Ovary (tissue), 10 donors: ENCODE measurements at places on chromosomes 2 and 18. TPM values are rescaled to one million over a fixed set of nuclear protein-coding genes. Genes with fewer than 3 reads are reported as not detected.
A peak's percentile ranks its signal among the peaks of the same experiment; 100 is the strongest.

The IL36A gene
- total RNA-seq: not detected

The FAM210A gene
- total RNA-seq: 12.6 TPM

The UPP2 gene
- 0.15 TPM for total RNA-seq

The KCNS3 gene
- 1.2 TPM for total RNA-seq

The AKAIN1 gene
- total RNA-seq: not detected

DNA sequence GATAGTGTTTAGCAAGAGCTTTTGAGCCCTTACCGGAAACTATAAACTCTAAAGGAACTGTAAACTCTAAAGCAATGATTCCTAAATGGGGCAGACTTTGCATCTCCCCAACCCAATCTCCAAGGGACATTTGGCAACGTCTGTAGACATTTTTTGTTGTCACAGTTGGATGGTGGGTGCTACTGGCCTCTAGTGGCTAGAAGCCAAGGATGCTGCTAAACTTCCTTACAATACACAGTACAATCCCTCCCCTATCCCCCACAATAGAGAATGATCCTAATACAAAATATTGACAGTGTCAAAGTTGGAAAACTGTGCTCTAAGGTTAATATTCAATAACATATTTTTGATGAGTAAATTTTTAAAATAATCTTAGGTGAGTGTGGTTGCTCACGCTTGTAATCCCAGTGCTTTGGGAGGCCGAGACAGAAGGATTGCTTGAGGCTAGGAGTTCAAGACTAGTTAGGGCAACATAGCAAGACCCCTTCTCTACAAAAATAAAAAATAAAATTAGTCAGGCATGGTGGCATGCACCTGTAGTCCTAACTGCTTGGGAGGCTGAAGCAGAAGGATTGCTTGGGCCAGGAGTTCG, 66.7 kb downstream of the PTPN4 start:
- no peak overlapping the region for H3K27ac ChIP-seq
- no peaks in the 10 kb centered on the region for H3K36me3 ChIP-seq
- H3K4me3 ChIP-seq: no peak overlapping the region
- no peak for DNase-seq
- H3K27me3 ChIP-seq: no peaks in the 10 kb centered on the region
- H3K4me1 ChIP-seq: no peaks in the 10 kb centered on the region

GRCh38 chr2:164979113-164979512, 23.8 kb upstream of the SLC38A11 start:
- no peaks in the 10 kb centered on the region for H3K27me3 ChIP-seq
- H3K36me3 ChIP-seq: no peaks in the 10 kb centered on the region
- H3K27ac ChIP-seq: no peak overlapping the region
- no peak for DNase-seq

DNA sequence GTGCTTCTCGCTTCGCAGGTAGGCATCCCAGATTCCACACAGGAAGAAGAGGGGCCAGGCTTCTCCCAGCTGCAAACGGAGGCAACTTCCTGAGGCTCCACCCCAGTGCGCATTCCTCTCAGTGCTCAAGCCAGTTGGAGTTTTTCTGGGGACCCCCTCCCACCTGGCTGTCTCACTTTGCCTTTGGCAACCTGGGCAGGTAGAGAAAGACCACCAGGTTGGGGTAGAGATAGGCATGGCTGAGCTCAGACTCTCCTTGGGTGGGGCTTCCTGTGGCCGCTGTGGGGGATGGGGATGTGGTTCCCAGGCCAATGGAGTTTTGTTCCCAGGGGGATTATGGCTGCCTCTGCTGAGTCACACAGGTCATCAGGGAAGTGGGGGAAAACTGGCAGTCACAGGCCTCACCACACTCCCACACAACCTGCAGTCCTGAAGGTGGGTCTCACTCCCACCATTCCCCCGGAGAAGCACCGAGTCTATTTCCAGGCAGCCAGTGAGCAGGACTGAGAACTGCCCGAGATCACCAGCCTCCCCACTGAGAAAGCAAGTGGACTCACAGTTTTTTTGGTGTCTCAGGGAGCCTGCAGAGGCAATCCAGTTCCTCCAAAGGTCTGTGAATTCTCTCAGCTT, 38.1 kb downstream of the SLC39A10 start:
- H3K36me3 ChIP-seq: no peaks in the 10 kb centered on the region
- H3K27me3 ChIP-seq: no peaks in the 10 kb centered on the region
- no peaks in the 10 kb centered on the region for H3K4me1 ChIP-seq
- no peak overlapping the region for H3K4me3 ChIP-seq
- no peak for DNase-seq

DNA sequence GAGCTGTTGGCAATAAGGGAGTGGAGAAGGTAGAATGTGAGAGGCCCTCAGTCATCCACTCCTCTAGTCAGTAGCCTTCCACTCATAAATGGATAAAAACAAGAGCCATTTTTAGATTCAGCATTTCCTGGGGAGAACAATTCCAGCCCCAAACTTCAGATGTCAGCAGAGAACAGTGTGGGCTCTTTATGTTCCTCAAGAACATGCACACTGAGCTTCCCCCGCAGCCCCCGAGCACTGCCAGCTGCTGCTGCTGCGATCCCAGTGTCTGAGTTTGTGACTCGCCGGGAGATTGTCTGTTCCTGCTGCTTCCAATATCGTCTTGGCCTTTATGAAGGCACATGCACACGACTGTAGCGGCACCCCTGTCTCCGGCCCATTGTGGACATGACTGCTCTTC, 143.7 kb upstream of the CTNNA2 start:
- no peak overlapping the region for H3K27ac ChIP-seq
- H3K4me3 ChIP-seq: no peak overlapping the region
- no peaks in the 10 kb centered on the region for H3K36me3 ChIP-seq
- no peaks in the 10 kb centered on the region for H3K27me3 ChIP-seq

DNA sequence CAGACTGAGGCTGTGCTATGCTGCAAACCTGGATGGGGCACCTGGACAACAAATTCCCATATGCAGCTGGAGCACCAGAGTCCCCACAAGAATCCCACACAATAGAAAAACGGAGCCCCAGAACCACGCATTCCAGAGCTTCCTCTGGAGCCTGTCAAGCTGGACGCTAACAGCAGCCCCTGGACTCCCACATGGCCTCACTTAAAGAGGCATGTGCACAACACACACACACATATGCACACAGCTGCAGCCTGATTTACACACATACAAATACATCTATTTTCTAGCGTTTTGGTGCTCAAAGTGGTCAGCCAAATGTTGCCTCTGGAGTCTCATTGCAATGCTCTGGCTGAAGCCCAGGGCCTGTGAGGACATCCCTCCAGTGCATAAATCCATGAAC, 632.7 kb upstream of the ID2 start:
- DNase-seq: no peak
- H3K27ac ChIP-seq: no peak overlapping the region
- H3K4me1 ChIP-seq: peaks cover 4% of the 10 kb centered on the region
- H3K36me3 ChIP-seq: no peaks in the 10 kb centered on the region
- H3K27me3 ChIP-seq: no peaks in the 10 kb centered on the region
- H3K4me3 ChIP-seq: no peak overlapping the region

DNA sequence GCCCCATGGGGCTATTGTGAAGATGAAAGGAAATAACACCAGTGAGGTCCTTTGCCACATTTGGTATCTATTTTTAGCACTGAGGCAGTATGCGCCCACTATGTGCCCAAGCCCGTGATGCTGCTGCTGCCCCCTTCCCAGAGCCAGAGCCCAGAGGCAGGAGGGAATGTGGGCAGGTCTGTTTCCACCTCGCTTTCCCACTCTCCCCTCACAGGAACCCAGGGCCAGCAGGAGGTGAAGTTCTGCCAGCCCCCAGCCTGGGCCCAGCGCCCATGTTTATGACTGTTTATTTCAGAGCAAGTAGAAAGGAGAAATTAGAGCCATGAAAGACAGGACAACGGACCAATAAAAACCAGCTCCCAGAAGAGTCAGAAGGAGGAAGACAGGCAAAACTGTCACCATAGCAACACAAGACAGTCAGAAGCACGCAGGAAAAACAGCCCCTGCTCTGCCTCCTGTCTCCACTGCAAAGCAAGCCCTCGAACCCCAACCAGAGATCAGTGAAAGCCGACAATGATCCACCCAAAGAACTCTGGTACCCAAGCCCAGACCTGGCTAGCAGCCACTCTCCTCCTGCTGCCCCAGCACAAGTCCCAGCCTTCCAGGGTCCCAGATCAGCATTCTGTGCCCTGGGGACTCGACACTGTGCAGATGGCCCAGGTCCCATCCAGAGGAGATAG, 1.4 kb downstream of the CYRIA start:
- DNase-seq: peak; percentile 64
- no peaks in the 10 kb centered on the region for H3K27me3 ChIP-seq
- H3K4me3 ChIP-seq: peak overlapping the region; percentile 89
- no peak overlapping the region for H3K27ac ChIP-seq
- no peaks in the 10 kb centered on the region for H3K36me3 ChIP-seq

DNA sequence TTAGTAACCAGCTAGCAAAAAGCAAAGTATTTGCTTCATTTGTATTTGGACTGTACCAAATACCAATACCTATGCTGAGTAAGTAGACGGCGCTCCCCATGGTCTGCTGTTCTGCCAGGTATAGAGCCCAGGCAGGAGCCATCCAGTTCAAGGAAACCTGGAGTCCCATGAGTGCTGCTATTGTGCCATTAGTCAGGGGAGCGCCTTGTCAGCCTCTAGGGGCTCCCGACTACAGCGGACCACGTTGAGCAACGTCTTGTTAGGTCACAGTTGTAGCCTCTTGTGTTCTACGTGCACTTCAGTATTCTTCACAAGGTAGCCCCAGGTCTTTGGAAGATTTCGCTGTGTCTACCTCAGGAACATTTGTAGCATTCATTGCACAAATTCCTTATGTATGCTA, 21.6 kb upstream of the SLC9A2 start:
- H3K27ac ChIP-seq: no peak overlapping the region
- DNase-seq: no peak
- no peaks in the 10 kb centered on the region for H3K36me3 ChIP-seq
- H3K4me1 ChIP-seq: no peaks in the 10 kb centered on the region
- H3K4me3 ChIP-seq: no peak overlapping the region

- H3K27ac ChIP-seq: no peak overlapping the region
- H3K36me3 ChIP-seq: no peaks in the 10 kb centered on the region
- no peak overlapping the region for H3K4me3 ChIP-seq
- no peaks in the 10 kb centered on the region for H3K4me1 ChIP-seq
- no peaks in the 10 kb centered on the region for H3K27me3 ChIP-seq
Observed at GRCh38 chr2:163466331-163467250, 269.2 kb downstream of the FIGN start.

GRCh38 chr2:79370976-79371538, 141.8 kb upstream of the CTNNA2 start:
- no peak for DNase-seq
- H3K27me3 ChIP-seq: no peaks in the 10 kb centered on the region
- H3K27ac ChIP-seq: no peak overlapping the region
- no peaks in the 10 kb centered on the region for H3K4me1 ChIP-seq
- no peaks in the 10 kb centered on the region for H3K36me3 ChIP-seq

DNA sequence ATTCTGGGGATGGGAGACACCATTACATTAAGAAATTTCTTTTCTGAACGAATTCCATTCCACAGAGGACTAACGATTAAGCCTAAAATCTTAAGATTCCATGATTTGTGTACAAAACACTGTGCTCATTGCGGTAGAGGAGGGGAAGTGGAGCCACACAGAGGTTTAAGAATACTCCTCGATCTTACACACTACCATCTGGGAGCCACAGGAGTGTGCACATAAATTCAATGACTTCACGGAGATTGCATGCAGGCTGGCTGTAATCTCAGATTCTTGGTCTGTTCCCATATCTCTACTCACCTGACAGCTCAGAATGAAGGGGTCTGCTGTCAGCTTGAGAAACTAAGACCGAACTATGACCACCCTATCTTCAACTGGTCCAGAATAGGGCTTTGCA, 762 bp downstream of the VPS4B start:
- H3K4me1 ChIP-seq: no peaks in the 10 kb centered on the region
- no peak for DNase-seq
- no peaks in the 10 kb centered on the region for H3K27me3 ChIP-seq
- H3K4me3 ChIP-seq: peak overlapping the region; percentile 94
- H3K27ac ChIP-seq: no peak overlapping the region

GRCh38 chr2:144670080-144670479, 150.2 kb upstream of the ZEB2 start:
- H3K36me3 ChIP-seq: no peaks in the 10 kb centered on the region
- H3K4me3 ChIP-seq: no peak overlapping the region
- H3K27me3 ChIP-seq: no peaks in the 10 kb centered on the region
- no peak overlapping the region for H3K27ac ChIP-seq
- DNase-seq: no peak
